ENCODE measurements at places on chromosomes 16 and 17.

DNA sequence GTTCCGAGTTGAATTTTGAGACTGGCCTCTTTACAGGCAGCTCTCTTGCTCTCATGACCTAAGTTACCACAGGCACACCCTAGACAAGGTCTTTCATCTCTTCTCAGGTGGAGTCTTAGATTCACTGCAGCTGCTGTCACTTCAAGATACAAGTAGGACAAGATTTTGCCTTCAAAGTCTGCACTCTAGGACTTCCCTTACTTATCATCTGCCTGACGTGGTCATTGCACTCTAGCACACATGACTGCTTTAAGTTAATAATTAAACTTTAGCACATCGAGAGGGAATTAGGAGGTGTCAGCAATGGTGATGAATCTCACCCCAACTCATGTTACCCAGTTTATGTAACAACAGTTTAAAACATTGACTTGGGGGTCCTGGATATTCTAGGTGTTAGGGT is 25.6 kb downstream of the RNF135 start:
- DNase-seq, result no peak

- DNase-seq, result no peak
These were observed 93.8 kb downstream of the CDC27 start for GRCh38 chr17:47095268-47095667.

- no peak for DNase-seq
These were observed 5.4 kb upstream of the EFCAB13 start for GRCh38 chr17:47318197-47318918.

GRCh38 chr17:57406131-57406980 is 150.0 kb downstream of the MSI2 start:
- no peak for DNase-seq

DNA sequence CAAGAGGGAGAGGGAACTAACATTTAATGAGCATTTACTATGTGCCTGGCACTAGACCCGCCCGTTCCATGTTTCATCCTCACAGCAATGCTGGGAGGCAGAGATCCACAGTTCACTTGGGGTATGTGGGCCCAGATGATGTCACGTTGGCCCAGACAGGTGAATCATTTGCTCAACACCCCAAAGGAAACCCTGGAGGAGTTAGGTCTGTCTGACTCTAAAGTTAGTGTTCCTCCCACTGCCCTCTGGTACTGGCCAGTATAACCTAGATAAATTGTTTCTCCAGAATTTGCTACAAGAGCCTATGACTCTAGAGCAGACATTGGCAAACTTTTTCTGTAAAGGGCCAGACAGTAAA is 164.6 kb downstream of the VPS53 start:
- no peak for DNase-seq

DNA sequence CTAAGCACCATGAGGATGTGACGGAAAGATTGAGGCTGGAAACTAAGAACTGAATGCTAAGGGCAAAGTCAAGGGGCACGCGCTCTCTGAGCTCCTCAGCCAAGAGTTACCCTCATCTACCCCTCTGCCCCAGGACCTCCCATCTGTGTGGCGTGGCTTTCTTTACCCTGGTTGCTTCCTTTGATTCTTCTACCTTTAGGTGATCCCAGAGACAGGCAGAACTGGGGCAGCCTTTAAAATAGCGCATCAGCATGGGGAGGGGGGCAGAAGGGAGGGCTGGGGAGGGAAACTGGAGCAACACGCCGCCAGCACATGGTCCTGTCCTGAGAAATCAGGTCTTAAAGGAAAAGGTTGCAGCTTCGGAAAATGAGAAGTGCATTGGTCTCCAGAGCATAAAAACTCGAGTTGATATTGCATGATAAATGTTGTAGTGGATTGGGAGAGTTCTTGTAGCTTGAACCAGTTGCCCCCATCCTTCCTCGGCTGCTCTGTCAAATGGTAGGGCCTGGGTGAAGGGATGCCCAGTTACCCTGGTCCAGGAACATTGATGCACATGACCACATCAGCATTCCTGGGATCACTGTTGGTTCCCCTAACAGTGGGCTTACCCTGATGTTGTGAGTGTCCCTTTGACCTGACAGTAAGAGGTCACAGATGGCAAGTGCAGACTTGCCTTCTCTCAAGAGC is 29.7 kb downstream of the LDHD start:
- no peak for DNase-seq

DNA sequence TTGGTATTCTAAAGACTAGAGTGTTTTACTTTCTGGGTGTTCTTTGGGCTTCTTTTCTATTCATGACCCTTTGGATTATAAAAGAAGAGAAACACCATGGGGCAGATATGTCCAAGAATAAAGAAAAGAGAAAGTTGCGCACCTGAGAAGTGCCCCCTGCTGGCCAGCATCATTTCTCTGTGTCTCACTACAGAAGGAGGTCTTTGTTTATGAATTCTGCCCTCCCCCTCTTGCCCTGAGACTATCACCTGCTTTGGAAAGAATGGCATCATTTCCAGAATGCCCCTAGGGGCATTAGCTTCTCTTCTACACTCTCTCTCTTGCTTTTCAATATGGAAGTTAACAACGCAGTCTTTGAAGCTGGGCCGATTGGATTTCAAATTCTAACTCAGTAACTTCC is 45.0 kb downstream of the CDH13 start:
- DNase-seq, result no peak

DNA sequence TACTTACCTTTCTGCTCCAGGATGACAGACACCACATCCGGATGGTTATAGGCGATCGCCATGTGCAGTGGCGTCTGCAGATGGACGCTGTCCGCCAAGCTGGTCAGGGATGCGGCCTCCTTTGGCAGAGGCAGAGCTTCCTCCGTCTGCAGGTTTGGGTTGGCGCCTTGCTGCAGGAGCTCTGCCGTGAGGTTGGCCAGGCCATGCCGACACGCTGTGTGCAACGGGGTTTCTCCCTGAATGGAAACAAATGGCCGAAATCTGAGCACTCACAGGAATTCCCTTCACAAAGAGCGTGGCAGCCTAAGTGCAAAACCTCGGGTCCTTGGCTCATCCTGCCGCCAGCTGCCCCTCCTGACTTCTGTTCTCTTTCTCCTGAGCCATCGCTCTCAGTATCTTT is 41.8 kb downstream of the CYB5D2 start:
- DNase-seq, result no peak

DNA sequence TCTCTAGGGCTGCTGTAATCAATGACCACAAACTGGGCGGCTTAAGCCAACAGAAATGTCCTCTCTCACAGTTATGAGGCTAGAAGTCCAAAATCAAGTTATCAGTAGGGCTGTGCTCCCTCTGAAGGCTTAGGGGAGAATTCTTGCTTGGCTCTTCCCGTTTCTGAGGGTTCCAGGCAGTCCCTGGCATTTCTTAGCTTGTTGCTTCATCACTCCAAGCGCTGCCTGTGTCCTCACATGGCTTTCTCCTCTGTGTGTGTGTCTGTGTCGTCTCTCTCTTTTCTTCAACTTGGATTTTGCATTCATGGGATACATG is 13.7 kb upstream of the CDC42EP4 start:
- DNase-seq, result peak; percentile 85

DNA sequence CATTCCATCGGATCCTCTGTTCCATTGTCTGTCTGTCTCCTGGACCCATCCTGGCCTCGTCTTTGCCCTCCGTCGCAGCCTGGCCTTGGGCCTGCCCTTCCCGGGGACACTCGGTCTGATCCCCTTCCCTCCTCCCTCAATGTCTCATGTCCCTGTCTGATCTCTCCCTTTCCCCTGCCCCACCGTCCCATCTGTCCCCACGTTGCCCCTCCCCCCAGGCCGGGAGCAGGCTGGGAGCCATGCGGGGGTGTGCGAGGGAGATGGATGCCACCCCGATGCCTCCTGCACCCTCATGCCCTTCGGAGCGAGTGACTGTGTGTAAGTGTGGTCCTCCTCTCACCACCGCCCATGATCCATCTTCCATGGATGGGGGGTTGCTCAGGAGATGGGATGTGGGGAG is 5.3 kb upstream of the ATP2A1 start:
- no peak for DNase-seq

DNA sequence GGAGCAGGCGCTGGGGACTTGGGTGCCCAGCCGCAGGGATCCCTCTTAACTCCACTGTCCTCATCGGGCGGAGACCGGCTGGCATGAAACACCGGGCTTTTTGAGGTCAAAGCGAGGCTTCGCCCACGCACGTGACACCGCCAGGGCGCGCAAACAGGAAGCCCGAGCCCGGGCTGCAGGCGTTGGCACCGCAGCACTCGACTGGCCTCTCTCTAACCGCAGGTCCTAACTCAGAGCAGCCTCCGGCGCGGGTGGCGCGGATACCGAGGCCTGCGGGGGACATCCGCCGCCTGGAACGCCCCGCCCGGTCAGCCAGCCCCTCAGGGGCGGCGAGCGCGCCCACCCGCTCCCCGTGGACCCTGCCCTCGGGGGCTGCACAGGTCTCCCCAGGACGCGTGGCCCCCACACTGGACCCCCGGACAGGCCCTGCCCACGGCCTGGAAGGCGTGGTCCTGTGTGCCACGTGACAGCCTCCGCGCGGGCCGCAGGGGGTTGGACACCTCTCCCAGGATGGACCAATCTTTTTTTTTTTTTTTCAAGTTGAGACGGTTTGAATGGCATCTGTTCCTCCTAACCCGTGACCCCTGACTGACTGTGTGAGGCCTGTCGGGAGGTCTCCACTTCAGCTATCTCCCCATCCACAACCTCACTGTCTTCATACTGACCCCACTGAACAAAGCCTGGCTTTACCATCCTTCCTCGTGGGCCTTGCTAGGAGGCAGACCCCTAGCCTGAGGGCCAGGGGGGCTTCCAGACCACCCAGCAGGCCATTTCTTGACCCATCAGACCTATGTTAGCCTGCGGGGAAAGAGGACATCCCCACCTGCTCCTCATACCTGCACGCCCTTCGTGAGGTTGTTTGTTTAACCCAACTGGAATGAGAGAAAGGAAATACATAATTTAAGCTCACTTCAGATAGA is 8.4 kb upstream of the SLC47A2 start:
- DNase-seq, result no peak

DNA sequence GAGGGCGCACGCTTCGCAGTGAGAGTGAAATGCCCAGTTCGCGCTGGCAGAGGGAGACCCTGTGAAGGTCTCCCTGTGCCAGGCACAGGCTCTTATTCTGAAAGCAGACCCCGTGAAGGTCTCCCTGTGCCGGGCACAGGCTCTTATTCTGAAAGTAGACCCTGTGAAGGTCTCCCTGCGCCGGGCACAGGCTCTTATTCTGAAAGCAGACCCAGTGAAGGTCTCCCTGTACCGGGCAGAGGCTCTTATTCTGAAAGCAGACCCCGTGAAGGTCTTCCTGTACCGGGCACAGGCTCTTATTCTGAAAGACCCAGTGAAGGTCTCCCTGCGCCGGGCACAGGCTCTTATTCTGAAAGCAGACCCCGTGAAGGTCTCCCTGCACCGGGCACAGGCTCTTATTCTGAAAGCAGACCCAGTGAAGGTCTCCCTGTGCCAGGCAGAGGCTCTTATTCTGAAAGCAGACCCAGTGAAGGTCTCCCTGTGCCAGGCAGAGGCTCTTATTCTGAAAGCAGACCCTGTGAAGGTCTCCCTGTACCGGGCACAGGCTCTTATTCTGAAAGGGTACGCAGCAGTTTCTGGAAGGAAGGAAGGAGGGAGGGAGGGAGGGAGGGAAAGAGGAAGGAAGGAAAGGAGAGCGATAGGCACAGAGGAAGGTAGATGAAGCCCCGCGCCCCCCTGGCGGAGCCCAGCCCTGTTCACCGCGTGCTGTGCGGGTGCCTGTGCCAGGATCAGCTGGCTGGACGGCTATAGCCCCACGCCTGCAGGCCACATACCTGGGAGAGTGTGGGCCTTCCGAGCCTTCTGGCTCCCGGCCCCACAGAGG is 55.3 kb downstream of the WDR45B start:
- peak; percentile 85 for DNase-seq

GRCh38 chr17:40484285-40484972 is 17.0 kb downstream of the TNS4 start:
- no peak for DNase-seq

DNA sequence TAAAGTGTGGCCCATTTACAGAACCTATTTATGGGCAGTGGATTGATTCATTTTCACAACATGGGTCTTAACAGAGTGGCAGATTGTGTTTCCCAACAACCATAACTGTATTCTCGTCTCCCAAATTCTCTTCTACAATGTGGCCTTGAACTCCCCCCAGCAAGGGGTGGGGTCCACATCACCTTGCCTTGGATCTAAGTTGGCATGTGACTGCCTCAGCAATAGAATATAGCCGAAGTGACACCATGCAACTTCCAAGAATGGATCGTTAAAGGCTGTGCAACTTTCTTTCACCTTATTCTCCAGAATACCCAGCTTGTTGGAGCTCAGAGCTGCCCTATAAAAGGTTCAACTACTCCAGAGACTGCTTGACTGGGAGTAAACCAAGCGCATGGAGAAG is 72.0 kb upstream of the CDH5 start:
- no peak for DNase-seq

DNA sequence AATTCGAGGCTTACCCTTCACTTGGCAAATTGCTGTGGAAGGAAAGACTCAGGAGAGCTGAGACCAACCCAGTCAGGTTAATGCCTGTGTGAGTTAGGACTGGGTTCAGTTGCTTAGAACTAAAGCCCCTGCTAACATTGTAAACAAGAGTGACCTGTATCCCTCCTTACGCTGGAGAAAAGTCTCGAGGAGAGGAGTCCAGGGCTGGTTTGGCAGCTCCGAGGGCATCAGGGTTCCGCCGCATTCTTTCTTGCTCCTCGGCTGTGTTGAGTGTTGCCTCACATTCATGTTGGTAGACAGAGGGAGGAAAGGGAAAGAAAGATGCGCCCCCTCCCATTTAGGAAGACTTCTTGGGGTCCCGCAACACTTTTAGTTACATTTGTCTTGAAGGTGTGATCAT is 18.5 kb downstream of the VPS35L start:
- no peak for DNase-seq

GRCh38 chr17:55324296-55324978 is 59.7 kb downstream of the HLF start:
- DNase-seq, result no peak

DNA sequence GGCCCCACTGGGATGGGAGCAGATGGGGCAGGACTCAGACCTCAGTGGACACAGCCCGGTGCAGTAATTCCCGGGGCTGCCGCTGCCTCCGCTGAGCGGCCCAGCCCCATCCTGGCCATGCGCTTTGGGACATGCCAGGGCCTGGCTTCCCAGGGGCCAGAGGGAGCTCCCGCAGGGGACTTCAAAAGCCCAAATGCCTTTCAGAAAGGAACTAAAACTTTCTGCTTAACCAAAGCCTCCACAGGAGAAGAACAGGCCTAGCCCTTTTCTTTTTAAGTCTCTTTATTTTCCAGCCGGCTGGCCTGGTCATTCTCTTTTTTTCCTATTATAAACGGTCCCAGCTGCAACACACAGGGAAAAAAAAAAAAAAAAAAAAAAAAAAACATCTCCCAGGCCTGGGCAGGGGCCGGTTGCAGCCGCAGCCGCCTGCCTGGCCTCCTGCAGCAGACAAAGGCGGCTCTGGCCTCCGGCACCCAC is 10.7 kb upstream of the ZNF423 start:
- DNase-seq, result no peak

GRCh38 chr17:65092262-65092661 is 35.7 kb upstream of the GNA13 start:
- no peak for DNase-seq

GRCh38 chr17:1976000-1976682 is 49.0 kb downstream of the RTN4RL1 start:
- DNase-seq, result no peak

- no peak for DNase-seq
These were observed 128.4 kb downstream of the PRKCB start for GRCh38 chr16:23964136-23964535.
